ENCODE measurements at places on chromosomes 6 and 20.

DNA sequence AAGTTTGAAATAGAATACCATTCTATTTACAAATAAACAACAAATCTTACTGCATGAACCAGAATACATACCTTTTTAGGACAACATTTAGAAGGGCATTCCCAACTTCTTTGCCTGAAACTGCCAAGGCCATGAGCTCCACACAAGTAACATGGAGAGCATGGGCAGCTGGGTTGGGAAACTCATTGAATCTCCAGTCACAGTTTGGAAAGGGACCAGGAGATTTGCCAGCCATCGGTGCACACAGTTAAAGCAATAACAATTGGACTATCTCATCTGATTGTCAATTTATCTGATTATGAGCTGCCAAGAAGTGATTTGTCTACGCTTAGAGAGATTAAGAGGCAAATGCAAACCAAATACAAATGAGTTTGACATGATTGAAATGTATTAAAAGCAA, 19.9 kb downstream of the ARG1 start:
- DNase-seq: no peak

- DNase-seq: no peak
Observed at GRCh38 chr6:85388531-85388930, 61.4 kb upstream of the NT5E start.

- no peak for DNase-seq
Observed at GRCh38 chr6:137699031-137699683, 167.9 kb upstream of the TNFAIP3 start.

GRCh38 chr6:51062166-51062722, 243.6 kb downstream of the TFAP2B start:
- DNase-seq: no peak

- DNase-seq: no peak
Observed at GRCh38 chr6:137805622-137806021, 61.4 kb upstream of the TNFAIP3 start.

DNA sequence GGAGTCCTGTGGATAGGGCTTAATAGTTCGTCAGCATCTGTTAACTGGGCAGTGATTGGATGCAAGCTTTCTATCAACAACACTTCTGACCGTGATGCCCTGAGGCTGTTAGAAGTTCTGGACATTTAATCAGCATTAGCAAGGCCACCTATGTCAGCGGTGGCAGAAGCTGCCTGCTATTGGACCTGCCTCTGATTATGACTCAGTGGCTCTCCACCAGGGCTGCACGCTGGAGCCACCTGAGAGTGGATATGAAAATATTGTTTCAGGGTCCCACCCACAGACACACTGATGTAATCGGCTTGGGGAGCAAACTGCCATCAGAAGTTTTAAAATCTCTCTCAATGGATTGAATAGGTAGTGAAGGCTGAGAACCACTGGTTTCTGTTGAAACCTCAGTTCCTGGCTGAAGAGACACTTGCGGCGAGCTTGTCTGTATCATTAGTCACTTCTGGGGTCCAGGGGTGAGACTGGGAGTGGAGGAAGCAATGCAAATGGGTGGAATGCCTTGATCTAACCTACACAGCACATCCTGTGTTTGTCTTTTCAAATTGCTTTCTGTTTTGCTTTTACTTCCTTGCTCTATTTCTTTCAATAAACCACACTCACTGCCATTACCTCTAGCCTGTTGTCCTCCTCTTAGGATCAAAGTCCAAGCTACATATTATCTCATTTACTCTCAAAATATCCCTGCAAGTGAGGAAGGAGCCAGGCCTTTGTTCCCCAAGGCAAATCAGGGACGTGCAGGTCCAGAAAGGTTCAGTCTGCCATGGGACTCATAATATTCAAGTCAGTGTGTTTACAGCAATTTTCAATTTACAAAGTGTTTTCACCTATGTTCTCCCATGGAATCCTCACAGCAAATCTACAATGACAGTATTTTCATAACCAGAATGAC, 4.2 kb downstream of the CLIC5 start:
- peak; percentile 37 for DNase-seq

DNA sequence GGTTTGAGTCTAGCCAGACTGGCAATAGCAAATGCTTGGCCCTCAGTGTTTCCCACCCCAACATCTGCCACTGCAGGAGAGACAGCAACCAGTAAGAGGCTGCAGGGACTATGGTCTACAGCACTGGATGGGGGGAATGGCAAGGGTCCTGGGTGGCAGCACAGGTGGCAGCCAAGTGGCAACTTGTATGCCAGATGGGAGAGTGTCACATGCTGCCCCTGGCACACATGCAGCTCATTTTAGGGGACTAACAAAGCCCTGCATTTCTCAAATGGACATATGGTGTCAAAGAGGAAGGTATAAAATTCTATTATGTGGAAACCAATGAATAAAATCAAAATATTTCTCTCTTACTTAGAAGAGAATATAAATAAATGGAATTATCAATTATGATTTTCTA, 298.7 kb upstream of the MARCKS start:
- DNase-seq: no peak

DNA sequence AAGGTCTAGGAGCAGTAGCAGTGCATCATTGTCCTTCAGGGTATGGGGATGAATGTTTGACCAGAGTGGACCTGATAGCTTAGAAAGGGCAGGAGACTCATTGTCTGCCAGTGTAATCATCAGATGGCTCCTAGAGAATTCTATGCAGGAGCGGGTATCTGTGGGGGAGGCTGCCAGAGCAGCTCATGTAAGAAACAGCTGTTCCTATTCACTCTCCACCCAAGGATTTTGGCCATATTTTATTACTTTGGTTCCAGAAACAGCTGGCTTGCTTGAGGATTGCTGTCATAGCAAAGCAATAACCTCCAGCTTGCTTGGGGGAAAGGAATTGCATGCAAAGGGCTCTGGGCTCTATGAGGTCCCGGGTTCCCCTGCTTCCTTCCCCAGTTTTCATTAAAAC, 44.1 kb downstream of the RALY start:
- DNase-seq: no peak

GRCh38 chr20:60584221-60584620, 626.0 kb downstream of the CDH26 start:
- DNase-seq: no peak

DNA sequence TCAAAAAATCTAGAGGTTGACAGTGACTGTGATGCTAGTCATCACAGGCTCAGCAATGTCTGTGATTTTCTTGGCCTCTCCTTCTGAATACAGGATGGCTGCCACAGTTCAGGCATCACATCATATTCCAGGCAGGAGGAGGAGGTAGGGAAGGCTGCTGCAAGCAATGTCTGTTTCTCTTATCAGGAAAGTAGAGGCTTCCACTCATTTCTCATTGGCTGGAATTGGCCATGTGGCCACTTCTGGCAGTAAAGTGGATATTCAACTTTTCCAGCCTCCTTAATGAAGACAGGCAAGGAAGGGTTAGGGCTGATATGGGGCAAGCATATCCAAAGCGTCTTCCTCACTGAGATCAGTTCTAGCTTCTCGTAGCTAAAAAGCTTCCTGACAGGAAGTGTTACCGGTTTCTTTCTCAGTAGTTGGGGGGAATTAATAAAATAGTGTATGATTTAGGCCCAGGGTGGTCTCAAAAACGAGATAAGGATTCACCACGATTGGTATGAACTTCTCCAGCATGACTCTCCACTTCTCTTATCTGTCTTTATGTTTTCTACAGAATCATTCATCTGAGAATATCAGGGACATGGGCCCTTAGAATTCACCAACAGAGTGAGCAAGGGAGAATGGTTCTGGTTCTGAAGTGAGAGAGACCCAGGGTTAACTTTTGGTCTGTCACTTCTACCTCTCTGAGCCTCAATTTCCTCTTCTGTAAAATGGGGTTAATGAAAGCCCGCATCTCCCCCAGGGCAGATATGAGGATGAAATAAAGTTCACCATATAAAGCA, 32.7 kb upstream of the PSMF1 start:
- no peak for DNase-seq

DNA sequence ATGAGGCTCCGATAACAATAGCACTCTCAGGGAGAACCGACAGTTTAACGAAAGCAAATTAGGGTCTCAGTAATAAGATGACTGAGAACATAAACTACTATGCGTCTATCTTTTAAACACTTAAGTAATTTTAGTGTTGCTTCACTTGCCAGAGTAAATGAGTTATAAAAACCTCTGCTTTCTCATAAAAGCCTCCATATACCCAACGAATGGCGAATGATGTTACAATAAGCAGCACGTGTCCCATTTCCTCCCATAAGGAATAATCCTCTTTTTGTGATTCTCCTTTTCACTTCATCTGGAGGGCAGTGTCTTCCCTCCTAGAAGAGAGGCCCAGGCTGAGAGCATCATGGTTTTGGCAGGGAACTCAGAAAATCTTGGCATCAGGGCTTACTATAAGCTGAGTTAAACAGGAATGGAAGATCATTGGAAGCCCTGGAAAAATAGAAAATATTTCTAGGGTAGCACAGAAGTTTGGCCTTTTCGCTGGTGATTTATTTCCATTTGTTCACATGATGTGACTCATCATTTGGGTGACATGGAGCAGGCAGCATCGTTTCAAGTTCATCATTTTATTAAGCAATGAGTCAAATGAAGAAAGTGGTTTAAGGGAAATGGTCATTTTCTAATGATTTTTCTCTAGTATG, 255.4 kb downstream of the ATXN1 start:
- no peak for DNase-seq

DNA sequence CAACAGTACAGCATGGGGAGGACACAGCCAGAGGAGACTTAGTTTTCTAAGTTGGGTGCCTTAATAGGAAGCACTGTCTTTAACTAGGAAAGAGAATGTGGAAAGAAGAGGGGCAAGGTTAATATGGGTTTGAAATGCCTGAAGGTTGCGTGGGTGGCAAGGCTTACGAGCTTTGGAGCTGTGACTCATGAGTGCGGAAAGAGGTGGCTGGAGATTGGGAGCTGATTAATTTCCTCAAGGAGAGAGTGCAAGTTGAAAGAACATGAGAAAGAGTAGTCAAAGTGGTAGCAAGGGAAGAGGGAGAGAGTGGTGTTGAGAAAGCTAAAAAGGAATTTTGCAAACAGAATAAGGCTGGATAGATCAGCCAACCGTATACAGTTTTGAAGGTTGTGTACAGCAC, 315.1 kb upstream of the PRND start:
- no peak for DNase-seq

GRCh38 chr20:61263084-61263695, 11.1 kb downstream of the CDH4 start:
- no peak for DNase-seq

- DNase-seq: no peak
Observed at GRCh38 chr20:39468703-39469102, 506.6 kb downstream of the DHX35 start.

DNA sequence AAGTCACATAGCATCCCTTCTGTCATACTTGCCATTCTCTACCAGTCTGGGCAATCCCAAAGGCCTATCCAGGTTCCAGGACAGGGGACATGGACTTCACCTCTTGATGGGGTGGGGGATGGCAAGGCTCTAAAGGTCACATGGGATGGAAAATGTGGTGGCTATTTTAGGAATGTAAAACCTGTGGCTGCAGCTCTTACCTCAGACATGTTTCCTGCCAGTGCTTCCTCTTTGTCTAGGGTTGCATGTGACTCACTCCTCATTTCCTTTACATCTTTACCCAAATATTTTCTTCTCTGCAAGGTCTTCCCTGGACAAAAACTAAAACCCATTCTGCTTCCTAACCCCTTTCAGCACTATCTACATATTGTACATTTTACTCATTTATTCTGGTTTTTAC, 135.7 kb downstream of the BTBD3 start:
- DNase-seq: peak; percentile 37

DNA sequence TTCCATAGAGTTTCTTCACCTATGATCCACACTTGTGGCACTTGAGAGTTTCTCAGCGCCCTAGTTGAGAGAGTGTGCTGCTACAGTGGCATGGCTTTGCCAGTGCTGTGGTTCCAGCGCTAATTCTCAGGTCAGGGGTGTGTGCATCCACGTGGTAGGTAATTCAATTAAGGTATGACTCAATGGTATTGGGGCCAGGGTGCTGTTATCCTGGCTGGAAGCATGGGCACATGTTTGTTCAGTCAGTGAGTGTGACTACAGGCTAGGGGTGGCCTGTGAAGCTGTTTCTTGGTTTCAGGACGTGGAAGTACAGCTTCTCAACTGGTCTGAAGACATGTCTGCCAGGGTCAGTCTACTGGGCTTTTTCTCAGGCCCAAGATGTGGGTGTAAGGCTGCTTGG, 3.0 kb upstream of the SEMG2 start:
- no peak for DNase-seq

DNA sequence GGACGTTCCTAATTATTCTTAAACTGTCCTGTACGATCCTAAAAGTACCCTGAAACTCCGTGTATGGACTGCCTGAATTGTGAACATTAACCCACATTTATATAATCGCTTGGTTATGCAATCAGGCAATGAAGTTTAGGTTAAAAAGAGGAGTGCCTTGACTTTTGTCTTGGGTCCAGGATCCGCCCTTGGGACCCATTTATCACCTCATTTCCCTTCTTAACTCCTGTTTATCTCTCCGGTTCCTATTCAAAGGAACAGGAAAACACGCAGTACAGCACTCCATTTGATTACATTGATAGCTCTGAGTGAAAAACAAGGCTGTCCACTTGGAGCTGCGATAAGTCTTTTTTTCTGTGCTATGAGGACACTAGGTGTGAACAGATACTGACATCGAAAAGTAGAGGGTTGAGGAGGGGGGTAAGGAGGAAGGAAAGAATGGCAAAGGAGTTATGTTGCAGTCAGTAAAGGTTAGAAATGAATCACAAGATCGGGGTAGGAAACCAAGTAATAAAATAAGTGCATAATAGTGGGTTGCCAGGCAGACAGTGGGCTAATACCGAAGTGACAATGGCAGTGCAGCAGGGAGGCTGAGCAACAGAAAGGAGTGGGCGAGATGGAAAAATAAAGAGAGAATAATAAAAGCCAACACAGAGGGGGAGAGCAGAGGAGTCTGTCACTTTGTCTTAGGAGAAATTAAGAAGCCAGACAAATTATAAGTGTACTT, 15.9 kb upstream of the PCK1 start:
- DNase-seq: no peak

- DNase-seq: no peak
Observed at GRCh38 chr6:148779142-148779562, 32.3 kb downstream of the UST start.

- no peak for DNase-seq
Observed at GRCh38 chr6:131897050-131897435, 54.1 kb downstream of the CCN2 start.

- no peak for DNase-seq
Observed at GRCh38 chr6:112827793-112828192, 480.7 kb downstream of the RFPL4B start.

GRCh38 chr6:37511910-37512399, 12.3 kb upstream of the CCDC167 start:
- no peak for DNase-seq

- no peak for DNase-seq
Observed at GRCh38 chr6:11353921-11354389, 121.5 kb upstream of the NEDD9 start.

- peak; percentile 13 for DNase-seq
Observed at GRCh38 chr6:156585859-156586258, 191.3 kb upstream of the ARID1B start.
